T-helper 1 cell (primary cell): ENCODE measurements at places on chromosomes 13 and 19.
A peak's percentile ranks its signal among the peaks of the same experiment; 100 is the strongest.

- no peak for DNase-seq
Measured at GRCh38 chr13:36986462-36987240, 12.5 kb downstream of the ALG5 start.

DNA sequence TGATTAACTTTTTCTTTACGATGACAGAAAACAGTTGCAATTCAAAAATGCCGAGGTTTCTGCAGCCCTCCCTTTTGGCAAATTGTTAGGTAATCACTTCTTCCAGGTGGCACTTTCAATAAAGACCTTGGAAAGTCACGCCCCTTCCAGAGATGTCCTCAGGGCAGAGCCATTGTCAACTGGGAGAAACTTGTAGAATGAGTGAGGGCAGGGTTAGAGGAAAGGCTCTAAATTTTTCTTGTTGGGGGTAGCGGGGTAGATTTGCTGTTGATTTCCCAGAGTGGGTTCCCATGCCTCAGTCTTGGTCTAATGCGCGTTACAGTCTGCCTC lies 421.1 kb downstream of the FGF9 start:
- no peak for DNase-seq

DNA sequence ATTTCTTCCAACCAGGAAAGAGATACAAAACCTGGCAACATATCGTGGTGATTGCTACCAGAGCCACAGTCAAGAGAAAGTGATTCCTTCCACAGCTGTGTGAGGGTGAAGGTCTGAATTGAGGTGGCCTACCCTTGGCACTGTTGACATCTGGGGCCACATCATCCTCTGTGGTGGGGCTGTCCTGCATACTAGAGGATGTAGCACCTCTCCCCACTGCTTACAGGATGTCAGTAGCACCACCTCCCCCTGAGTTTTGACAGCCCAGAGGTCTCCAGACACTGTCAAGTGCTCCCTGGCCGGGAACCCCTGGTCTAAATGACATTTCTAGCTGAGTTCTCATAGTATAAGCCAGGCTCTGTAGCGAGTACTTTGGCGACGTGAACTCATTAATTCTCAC lies 15.5 kb downstream of the PTGER1 start:
- DNase-seq = no peak

- DNase-seq = no peak
Measured at GRCh38 chr19:5127717-5128116, 158.8 kb downstream of the KDM4B start.

DNA sequence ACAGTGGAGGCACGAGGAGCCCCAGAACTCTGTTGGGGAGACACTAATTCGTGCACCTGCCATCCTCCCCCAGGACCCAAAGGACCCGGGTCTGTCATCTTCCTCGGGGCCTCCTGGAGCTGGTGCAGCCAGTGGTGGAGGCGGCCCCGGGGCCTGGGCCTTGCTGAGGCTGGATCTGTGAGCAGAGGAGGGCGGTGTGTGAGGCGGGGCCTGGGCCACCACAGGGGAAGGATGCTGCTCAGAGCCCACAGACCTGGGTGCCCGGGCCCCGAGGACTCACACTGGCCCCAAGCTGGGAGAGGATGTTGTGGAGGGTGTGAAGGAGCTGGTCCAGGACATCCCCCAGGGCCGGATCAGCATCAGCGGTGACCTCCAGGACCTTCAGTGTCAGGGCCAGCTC lies 8.3 kb downstream of the IFNL3 start:
- DNase-seq = no peak

DNA sequence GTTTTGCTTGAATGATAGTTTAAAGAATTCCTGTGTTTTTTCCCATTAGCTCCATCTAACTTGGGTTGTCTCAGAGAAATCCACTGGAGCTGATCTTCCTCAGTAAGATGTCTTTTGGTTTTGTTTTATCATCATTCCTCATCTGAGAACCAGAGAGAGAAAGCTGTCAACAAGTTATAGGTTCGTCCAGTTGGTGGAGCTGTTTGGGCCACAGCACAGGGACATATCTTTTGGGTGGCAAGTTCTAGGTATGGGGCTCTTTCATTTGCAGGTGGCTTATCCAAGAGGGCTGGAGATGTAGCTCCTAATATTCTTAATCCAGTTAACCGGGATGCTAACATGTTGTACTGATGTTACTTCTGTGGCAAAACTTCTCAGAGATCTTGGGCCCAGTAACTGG lies 174.2 kb downstream of the KCNRG start:
- no peak for DNase-seq

- no peak for DNase-seq
Measured at GRCh38 chr19:8371011-8371804, 7.3 kb downstream of the ANGPTL4 start.

- no peak for DNase-seq
Measured at GRCh38 chr19:16136185-16136999, 7.1 kb upstream of the HSH2D start.

DNA sequence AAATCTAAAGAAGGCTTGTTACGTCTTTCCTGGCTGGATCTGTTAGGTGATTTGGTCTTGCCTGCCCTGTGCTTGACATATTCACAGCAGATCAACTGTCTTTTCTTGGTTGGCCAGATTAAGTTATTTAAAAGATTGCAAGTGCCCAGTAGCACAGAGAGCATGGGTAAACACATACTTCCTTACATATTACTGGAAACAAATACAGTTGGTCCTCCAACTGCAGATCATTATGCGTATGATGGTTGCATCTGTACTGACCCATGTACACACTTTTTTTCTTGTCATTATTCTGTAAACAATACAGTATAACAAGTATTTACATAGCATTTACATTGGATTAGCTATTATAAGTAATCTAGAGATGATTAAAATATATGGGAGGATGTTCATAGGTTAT lies 9.2 kb upstream of the MPHOSPH8 start:
- DNase-seq = no peak

GRCh38 chr13:62320129-62321108 lies 904.8 kb upstream of the PCDH20 start:
- no peak for DNase-seq

DNA sequence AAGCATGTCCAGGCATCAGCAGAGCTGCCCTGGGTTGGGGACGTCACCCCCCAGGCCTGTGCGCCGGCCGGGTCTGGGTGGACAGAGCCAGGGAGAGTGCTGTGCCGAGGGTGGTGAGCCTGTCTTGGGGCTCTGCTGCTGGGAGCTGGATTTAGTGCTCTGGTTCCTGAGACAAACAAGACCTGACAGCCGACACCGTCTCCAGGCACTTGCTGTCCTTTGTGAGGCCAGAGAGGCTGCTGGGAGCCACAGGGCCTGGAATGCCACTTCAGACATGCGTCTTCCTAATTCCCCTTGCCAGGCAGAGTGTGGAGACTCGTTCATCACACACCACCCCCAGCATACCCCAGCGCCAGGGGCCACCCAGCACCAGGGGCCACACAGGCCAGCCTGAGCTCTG lies 165.8 kb downstream of the KDM4B start:
- DNase-seq = no peak

GRCh38 chr13:99905814-99906213 lies 65.8 kb downstream of the ZIC5 start:
- no peak for DNase-seq

DNA sequence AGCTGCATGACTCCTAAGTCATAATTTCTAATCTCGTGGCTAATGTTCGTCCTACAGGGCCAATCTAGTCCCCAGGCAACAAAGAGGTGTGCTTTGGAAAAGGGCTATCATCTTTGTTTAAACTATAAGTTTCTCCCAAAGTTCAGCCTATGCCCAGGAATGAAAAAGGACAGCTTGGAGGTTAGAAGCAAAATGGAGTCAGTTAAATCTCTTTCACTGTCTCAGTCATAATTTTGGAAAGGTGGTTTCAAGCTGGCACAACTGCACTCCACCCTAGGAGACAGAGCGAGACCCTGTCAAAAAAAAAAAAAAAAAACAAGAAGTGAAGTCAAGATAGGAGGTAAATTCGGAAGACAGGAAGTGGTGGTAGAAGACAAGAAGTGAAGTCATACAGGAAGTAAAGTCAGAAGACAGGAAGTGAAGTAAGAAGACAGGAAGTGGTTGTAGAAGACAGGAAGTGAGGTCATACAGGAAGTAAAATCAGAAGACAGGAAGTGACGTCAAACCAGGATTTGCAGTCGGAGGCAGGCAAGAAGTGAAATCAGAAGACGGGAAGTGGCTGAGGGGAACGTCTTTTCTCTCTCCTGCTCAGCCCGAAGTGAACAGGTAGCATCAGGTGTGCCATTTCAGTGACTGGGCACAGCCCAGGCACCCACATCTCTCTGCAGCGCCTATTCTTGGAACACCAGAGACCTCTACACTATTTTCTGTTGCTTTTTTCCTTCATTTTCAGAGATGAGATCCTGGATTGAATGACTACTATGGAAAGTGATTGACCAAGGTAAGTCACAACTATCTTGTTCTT lies 32.2 kb downstream of the GP6 start:
- peak; percentile 94 for DNase-seq

DNA sequence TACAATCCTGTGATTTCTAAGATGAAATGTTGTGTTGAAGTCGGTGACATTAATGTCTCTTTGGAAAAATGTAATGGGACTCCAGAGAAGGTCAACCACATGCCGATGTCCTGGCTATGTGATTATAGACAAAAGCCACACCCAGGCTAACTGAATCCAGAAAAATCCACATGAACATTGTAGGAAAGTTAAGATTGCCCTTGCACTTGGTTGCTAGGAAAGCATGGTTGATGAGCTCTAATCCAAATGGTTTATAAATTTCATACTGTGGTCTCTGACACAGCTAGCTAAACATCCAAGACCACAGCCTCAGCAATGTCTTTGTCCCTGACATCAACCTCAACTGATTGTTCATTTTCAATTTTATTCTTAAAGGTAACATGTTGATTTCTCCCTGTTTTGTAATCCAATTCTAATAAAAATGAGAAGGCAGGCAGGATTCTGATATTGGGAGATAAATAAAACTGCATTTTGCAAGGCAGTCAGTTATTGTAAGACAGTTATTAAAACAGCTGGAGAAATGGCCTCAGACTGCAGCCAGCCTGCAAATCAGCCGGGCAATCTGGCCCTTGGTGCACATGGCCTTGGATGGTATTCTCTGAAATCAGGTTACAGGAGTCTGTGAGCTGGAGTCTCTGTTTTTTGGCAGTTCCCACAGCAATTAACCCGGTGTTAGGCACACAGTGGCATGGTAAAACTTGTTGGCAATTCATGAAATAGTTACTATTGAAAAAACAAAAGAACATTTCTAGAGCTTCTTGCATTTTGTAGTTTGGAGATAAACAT lies 93.9 kb downstream of the STARD13 start:
- DNase-seq = no peak

GRCh38 chr19:18698321-18699167 lies 15.1 kb downstream of the CRTC1 start:
- DNase-seq = no peak

DNA sequence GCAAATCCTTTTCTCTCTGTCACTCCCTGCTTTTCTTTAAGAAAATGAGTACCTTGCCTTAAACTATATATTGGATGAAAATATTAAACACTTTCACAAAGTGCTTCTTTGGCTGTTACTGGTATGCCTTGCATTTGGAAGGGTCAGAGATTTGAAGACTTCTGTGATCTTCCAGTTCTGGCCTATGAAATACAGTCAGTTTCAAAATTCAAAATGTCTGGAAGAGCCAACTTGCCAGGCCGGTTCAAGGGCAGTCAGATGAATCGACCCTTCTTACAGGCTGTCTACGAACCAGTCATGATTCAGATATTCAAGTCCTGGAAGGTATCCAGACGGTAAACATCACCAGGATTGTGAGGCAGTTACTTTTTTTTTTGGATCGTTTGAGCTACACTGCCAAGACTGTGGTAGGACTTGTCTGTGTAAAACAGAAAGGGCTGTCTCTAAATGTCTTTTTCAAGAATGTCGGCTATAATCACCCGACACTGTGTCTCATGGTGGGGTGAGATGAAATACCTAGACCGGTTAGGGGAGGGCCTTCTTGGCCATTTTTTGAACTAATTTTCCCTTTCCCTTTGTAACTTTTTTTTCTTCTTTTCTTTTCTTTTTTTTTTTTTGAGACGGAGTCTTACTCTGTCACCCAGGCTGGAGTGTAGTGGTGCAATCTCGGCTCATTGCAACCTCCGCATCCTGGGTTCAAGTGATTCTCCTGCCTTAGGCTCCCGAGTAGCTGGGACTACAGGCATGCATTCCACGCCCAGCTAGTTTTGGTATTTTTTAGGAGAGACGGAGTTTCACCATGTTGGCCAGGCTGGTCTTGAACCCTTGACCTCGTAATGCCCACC lies 11.2 kb downstream of the ACTN4 start:
- no peak for DNase-seq

GRCh38 chr13:21059641-21060337 lies 1.6 kb downstream of the LATS2 start:
- no peak for DNase-seq
